ENCODE measurements at places on chromosomes 13 and 19. TPM values are rescaled to one million over a fixed set of nuclear protein-coding genes. Genes with fewer than 3 reads are reported as not detected.
A peak's percentile ranks its signal among the peaks of the same experiment; 100 is the strongest.

DNA sequence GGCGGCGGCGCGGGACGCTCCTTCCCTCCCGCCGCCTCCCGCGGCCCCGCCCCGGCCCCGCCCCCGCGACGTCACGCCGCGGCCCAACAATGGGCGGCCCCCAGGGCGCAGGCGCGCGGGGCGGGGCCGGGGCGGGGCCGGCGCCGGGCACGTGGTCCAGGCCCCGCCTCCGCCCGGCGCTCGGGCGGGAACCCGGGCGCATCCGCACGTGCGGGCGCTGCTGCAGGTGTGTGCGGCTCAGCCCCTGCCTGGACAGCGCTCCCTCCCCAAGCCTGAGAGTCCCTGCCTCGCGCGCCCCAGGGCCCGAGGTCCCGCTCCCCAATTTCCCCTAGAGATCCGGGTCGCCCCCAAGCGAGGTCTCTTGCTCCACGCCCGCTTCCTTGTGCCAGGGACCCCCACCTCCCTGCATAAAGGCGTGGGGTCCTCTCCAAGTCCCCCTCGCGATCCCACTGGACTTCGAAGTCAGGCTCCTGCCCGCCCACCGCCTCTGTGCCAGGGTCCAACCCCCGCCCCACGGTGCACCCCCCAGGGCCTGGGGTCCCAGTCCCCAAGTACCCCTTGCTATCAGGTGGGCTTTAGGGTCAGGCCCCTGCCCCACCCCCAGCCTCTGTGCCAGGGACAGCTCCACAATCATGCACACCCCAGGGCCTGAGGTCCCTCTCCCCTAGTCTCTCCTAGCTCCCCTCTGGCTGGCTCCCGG, at the start of gene MEX3D:
Gene MEX3D, minus strand, starts transcription at position 6 of the 700 bp plus-strand sequence. CDS start 267 bp downstream, outside the sequence.
- peak; percentile 63 for DNase-seq

DNA sequence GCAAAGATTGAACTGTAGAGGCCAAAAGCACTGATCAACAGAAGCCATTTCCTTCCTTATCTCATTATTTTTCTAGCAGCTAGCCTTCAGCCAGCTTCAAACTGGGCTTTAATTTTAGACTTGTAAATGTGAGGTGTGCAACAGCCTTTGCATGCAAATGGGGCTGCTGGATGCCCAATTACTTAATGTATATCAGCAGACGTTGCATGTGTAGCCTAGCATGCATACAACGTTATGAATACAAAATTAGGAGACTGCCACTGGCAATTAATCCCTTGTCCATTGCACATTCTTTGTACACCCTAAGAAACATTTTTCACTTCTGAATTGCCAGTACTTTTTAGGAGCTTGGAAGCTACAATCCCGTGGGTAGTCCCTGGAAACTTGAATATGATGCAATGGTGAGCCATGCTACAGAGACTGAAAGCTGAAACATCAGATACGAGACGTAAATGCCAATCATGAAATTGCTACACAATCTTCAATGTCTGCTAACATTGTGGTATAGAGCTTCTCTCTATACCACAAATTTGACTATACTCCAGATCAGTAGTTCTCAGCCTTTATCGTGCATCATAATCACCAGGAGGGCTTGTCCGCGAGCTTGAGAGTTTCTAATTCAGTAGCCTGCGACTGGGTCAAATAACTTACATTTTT, 20.2 kb downstream of the EPSTI1 start:
- no peak for DNase-seq

THOP1 gene
- total RNA-seq = 33.9 TPM

- peak; percentile 63 for DNase-seq
Measured at GRCh38 chr19:3821857-3822364, 35.7 kb upstream of the MATK start.

MEGF8 gene
- 31.2 TPM for total RNA-seq

ZNF728 gene
- total RNA-seq = 4.4 TPM

Measured in right atrium auricular region (tissue), 2 donors.